ENCODE measurements at places on chromosomes 2 and 18.

DNA sequence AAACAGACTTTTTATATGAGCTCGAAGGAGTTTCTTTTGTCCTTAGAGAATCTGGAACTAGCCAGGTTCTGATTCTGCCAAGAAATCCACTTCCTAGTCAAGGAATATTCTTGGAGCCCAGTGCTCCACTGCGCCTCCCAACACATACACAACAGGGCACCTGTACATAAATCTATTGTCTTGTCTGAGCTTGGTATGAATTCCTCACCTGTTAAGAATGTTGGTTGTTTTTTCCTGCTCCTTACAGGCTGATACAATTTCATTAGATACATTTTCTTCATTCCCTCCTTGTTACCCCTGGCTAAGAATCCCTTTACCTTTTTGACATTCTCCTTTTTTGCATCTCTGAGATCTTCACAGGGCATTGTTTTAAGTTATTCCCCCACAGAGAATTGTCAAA is 56.0 kb upstream of the FZD7 start:
- no peak for DNase-seq

GRCh38 chr2:149586898-149587219 is 716 bp downstream of the MMADHC start:
- no peak for DNase-seq

DNA sequence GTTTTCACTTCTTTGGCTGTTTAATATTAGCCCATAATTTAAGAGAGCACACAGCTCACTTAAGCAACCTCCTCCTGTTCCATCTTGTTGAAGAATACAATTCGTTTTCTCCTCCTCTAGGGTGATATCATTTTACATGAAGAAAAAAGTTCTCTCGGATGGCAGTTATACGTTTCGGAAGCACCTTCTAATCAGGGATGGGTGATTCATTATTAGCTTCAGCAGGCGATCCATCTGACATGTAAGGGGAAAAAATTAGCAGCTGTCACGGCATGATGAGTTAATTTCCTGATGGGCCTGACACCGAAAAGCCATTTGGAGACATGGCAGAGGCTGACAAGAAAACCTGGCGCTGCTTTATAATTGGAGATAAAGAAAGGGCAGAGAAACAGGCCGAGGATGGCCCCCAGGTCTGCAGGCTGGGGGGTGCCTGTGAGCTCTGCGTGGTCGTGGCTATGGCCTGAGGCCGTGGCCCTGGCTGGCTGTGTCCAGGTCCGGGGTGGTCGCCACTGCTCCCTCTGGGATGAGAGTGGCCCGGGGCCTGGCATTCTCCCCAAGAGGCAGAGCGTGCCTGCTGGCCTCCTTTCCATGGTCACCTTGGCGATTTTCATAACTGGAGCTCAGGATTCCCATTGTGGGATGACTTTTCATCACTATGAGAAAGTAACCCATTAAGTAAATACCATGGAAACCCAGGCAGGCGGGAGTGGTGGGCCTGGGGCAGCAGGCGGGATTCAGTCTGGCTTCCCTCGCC is 140.1 kb downstream of the PTGR3 start:
- DNase-seq = no peak

GRCh38 chr2:38742797-38743559 is 8.2 kb downstream of the SRSF7 start:
- DNase-seq = no peak

GRCh38 chr2:60567919-60568768 is 14.7 kb upstream of the BCL11A start:
- DNase-seq = no peak

- DNase-seq = no peak
These were observed 84.0 kb downstream of the EVA1A start for GRCh38 chr2:75476761-75477160.

All from HuH-7 (cell line).